ENCODE measurements at places on chromosomes 2 and 18.

GRCh38 chr2:8628179-8628865 is 53.5 kb upstream of the ID2 start:
- no peak for DNase-seq

GRCh38 chr2:61726456-61727209 is 127.2 kb downstream of the FAM161A start:
- DNase-seq: no peak

- peak; percentile 37 for DNase-seq
Measured at GRCh38 chr2:133760376-133760775, 192.1 kb upstream of the NCKAP5 start.

GRCh38 chr18:51253476-51253875 is 56.0 kb upstream of the MEX3C start:
- DNase-seq: no peak

GRCh38 chr2:37720533-37721200 is 49.2 kb upstream of the CDC42EP3 start:
- no peak for DNase-seq

DNA sequence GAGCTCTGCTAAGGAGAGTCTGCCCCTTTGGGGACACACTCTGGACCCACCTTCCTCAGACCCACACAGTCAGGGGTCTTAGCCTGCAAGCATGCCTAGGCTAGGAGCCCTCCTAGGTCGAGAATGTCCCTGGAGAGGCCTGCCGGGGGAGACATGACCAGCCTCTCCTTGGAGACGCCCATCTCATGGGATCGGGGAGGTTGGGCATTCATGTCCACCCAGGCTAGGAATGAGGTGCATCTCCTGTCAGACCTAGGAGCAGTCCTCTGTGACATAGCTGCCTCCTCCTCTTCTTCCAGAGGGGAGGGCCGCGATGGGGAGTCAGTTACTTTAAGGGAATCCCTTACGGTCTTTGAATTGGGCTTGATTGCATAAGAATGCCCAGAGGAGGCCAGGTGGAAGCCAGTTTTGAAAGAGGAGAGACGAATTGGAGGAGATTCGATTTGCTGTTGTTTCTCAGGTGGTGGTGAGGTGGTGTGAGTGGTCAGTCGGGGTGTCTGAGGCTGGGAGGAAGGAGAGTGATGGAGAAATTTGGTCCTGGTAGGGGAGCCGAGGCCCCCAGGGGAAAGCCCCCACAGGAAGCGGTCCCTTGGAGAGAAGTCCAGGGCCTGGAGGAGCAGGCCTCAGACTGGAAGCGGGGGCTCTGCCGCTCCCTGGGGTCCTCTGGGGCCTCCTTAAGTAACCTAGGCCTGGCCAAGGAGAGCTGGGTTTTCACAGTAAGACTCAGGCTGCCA is 241.3 kb downstream of the DYSF start:
- no peak for DNase-seq

DNA sequence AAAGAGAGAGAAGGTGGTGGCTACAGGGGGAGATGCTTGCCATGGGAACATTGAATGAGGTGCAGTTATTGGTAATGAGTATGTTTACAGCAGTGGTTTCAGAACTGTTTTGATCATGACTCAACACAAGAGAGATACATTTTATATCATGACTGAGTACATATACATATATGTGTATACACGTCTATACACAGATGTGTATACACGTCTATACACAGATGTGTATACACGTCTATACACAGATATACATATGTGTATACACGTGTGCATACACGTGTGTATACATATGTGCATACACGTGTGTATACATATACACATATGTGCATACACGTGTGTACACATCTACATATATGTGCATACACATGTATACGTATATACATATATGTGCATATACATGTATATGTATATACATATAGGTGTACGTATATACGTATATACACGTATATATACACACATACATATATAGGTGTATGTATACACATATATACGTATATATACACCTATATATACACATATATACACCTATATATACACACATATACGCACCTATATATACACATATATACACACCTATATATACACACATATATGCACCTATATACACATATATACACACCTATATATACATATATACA is 518.5 kb downstream of the TSN start:
- DNase-seq: no peak

DNA sequence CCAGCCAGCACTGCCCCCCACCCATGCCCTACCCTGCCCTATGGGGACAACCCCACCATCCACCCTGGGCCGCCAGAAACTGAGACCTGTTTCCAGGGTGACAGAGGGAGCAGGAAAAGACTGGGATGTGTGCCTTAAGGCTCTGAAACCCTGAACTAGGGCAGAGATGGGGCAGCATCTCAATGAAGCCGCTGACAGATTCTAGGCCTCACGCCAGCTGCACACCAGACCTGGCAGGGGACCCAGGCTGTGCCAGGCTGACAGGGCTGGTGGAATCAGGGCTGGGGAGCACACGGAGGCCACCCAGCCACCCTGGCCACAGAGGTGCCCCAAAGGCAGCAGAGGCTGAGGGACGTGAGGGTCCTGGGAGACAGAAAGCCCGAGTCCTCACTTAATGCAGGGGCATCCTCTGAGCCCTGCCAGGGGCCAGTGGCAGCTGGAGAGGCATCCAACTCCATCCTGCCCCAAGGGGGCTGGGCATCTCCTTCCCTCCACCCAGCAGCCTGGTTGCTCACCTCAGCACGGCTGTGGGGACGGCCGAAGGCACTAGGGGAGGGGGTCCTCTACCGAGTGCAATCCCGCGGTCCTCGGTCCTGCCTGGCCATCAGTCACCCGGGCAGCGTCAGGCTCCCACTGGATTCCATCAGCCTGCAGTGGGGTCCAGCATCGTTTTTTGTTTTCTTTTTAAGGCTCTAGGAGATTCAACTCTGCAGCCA is 169.2 kb downstream of the ZFP36L2 start:
- DNase-seq: no peak

DNA sequence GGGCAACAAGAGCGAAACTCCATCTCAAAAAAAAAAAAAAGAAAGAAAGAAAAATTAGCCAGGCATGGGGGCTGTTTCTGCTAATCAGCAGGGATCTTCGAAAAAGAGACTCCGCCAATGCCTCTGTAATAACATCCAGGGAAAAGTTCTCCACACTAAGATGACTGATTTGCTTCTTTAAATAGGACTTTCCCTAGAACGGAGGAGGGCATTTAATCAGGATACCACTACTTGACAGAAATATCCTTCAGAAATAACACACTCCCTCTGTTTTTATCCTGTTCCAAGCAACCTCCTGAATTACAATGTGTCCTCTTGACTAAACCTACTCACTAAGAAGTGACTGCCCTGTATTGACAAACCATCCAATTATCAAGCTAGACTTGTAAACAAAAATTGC is 21.7 kb downstream of the REV1 start:
- no peak for DNase-seq

- no peak for DNase-seq
Measured at GRCh38 chr2:156810094-156810493, 373.9 kb downstream of the GPD2 start.

GRCh38 chr18:3248062-3248657 is 559 bp downstream of the MYL12A start:
- DNase-seq: peak; percentile 59

GRCh38 chr18:79510731-79511241 is 115.1 kb downstream of the NFATC1 start:
- DNase-seq: no peak

DNA sequence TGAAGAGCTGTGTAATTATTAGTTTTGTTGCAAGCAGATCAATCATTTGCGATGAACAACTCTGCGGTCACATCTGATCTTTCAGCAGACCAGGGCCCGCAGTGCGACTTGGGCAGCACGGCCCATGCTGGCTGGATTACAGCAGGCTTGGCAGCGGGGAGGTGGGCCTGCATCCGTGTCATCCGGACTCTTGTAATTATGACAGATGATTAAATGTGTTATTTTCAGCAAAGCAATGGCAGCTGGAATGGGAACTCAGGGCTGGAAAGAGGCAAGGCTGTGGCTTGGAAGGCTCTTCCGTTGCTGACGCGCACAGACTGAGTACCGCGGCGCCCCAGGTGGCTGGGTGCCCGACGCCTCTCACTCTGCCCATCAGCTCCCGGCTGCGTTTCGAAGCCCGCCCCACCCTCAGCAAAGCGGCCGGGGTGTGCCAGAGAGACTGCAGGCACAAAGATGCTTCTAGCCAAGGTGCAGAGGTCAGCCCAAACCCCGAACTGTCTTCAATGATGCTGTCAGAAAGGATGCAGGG is 397.4 kb upstream of the SALL3 start:
- no peak for DNase-seq

- DNase-seq: no peak
Measured at GRCh38 chr18:43222501-43222900, 54.8 kb downstream of the SYT4 start.

DNA sequence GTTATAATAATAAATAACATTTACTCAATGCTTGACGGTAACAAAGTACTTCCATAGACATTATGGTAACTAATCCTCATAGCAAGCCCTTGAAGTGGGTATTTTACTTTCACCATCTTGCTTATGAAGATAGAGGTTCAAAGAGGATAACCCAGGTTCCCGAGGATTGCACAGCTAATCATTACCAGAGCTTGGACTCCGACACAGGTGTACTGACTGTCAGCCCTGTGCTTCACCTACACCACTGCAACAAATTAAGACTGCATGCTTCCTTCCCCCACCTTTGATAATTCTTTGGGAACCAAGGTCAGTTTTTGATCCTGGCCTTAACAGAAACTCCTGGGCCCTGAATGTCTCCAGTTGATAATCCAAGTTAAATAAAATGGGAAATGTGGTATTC is 48.9 kb downstream of the FAM98A start:
- no peak for DNase-seq

- no peak for DNase-seq
Measured at GRCh38 chr2:24822049-24822706, 29.0 kb downstream of the CENPO start.

GRCh38 chr2:121897335-121897970 is 142.0 kb downstream of the TSN start:
- DNase-seq: no peak

GRCh38 chr2:27582129-27582694 is 630 bp upstream of the ZNF512 start:
- DNase-seq: no peak

GRCh38 chr2:186925514-186925913 is 76.5 kb upstream of the ZSWIM2 start:
- DNase-seq: no peak

GRCh38 chr2:64832936-64833335 is 156.3 kb upstream of the SLC1A4 start:
- no peak for DNase-seq

GRCh38 chr18:48706731-48707130 is 167.9 kb downstream of the CTIF start:
- DNase-seq: no peak

DNA sequence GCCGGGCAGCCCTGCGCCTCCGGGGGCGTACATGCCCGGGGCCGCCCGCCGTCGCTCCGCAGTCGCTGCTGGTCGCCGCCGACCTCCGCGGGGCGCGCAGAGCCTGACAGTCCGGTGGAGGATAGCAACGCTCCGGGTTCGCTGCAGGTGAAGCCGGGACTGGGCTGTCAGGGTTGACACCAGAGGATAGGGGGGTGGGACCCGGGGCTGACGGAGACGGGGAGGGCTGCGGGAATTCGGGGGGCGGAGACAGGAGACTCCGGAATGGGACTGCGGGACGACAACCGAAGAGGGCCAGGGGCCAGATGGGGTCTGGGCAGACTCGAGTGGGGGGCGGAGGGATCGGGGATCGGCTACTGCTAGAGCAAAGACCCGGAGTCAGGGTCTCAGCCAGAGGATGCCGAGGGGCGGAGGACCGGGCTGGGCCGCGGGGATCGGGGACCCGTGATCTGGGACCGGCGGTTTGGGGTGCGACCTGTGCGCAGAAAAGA is 403 bp downstream of the TMEM127 start:
- no peak for DNase-seq

DNA sequence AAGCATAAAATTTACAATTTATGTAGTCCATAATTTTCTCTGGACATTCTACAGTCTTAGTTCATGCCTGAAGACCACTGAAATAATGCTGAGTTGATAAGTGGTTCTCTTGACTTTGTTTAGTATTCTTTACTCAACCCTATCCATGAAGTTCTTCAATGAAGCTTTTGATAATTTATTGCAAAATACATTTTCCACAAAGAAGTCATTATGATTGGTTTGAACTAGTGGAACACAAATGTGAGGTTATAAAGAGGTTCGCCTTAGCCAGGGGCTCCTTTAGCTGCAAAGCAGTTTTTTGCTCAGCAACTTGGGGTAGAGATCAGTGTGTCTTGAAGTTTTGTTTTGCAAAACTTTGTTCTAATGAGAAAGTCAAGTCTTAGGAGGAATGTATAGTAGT is 5.9 kb downstream of the BCL2L11 start:
- no peak for DNase-seq

DNA sequence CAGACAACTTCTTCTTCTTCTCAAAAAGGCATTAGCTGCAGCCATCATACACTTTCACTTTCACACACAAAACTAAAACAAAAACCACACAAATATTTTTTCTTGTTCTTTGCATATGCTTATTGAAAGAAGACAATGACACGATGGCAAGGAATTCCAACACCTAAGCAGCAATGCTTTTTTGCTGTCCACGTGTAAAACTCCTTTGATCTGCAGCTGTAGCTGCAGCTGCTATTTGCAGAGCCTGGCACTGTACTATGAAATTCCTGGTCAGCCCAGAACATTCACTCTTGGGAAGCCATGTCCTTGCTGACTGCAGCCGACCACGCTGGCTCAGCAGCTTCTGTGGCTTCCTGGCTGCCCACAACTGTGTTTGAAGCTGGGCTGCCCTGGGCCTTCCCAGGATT is 316.2 kb downstream of the CDH2 start:
- peak; percentile 61 for DNase-seq

DNA sequence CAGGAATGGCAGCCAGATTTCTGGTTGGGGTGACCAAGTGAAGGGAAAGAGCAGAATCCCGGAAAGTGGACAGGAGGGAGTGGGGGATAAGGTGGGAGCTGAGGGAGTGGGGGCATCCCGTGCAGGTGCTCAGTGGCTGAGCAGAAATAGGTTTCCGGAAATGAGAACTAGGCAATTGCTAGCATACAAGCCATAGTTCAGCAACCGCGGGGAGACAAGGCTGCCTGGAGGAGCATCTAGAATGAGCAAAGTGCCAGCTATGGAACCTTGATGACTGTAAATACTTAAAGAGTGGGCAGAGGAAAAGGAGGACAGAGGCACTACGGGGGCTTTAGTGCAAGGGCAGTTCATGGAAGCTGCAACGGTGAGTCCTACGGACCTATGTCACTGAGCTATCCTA is 220.2 kb downstream of the BCL11A start:
- DNase-seq: no peak
